ENCODE measurements at places on chromosomes 12 and 14.

DNA sequence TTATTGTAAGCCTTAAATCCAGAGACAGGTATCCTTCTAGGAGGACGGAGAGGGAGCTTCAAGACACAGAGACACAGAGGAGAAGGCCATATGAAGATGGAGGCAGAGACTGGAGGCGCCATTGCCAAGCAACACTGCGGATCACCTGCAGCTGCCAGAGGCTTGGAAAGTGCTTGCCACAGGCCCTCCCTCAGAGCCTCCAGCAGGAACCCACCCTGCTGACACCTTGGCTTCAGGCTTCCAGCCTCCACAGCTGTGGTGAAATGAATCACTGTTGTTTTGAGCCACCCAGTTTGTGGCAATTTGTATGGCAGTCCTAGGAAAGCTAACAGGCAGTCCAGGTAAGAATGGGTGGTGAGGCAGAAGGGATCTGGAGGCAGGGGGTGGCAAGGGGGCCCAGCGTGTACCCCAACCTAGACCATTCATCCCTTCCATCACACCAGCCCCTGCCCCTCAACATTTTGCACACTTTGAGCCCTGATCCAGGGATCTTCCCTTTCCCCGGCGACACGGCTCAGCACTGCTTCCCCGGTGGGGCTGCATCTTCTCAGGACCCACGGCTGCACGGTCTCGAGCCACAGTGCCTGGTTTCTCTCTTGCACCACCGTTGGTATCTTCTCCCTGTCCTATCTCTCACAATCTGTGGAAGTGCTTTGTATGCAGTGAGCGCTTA lies 22.3 kb upstream of the BCDIN3D start:
- H3K4me1 ChIP-seq = peaks cover 9% of the 10 kb centered on the region
- H3K36me3 ChIP-seq = no peaks in the 10 kb centered on the region
- H3K4me3 ChIP-seq = no peak overlapping the region
- no peak overlapping the region for H3K27ac ChIP-seq
- no peaks in the 10 kb centered on the region for H3K27me3 ChIP-seq

DNA sequence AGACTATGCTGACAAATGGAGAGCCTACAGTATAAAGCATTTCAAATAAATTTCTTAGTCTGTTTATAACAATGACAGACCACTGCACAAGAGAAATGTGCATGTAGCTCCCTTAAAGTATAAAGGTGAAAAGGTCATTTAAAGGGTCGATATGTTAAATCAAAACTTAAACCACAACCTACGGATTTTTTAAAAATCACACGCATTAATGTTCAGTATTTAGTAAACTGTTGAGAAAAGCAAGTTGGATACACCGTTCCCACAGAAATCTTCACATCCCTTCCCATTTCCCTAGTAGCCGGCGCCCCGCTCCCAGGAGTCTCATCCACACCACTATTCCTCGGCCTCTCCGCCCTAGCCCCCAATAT lies 614 bp downstream of the FKBP3 start:
- peaks cover 2% of the 10 kb centered on the region for H3K4me1 ChIP-seq
- no peak for DNase-seq
- H3K27ac ChIP-seq = peak overlapping the region; percentile 78
- no peaks in the 10 kb centered on the region for H3K27me3 ChIP-seq

DNA sequence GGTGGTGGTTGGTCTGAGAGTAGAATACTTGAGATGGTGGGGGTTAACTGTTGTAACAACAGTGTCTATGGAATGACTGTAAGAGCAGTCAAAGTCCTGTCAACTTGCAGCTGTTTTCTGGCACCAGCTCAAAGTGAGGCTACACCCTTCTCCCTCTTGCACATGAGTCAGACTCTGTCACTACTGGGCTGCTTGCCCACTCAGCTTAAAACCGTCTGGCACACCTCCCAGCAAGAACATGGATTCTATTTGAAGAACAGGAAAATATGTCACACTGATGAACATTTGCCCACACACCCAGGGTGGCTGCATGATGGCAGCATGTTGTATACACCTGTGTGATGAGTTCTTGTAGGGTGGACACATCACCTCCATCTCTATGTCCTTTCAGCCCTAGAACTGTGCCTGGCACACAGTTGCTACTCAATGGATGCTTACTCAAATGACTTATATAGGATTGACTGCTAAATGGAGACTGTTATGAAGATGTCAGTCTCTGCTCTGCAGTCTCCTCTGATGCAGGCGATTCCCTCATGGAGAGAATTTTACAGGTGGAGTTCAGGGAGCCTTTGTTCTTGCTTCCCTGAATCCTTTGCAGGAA lies 19.3 kb upstream of the SERPINA6 start:
- no peak overlapping the region for H3K4me3 ChIP-seq
- H3K27me3 ChIP-seq = no peaks in the 10 kb centered on the region
- no peaks in the 10 kb centered on the region for H3K36me3 ChIP-seq

GRCh38 chr12:43336962-43337555 lies 214.9 kb downstream of the ADAMTS20 start:
- no peak for DNase-seq
- H3K4me3 ChIP-seq = no peak overlapping the region
- no peaks in the 10 kb centered on the region for H3K36me3 ChIP-seq
- peaks cover 2% of the 10 kb centered on the region for H3K4me1 ChIP-seq
- H3K27ac ChIP-seq = no peak overlapping the region
